ENCODE measurements at places on chromosomes 6 and 20. TPM values are rescaled to one million over a fixed set of nuclear protein-coding genes. Genes with fewer than 3 reads are reported as not detected.

Gene POPDC3
- total RNA-seq, result 13.8 TPM

Gene PRKN
- total RNA-seq, result 0.18 TPM

Gene HMGN3
- 56.5 TPM for total RNA-seq

Gene PRPF6
- 43.6 TPM for total RNA-seq

Gene RIPPLY2
- not detected for total RNA-seq

Gene SLC32A1
- not detected for total RNA-seq

Gene NKX2-2
- not detected for total RNA-seq

Gene GGTLC1
- not detected for total RNA-seq

Gene CTAGE9
- not detected for total RNA-seq

Gene MCHR2
- total RNA-seq, result not detected

Gene TRIM15
- total RNA-seq, result not detected
